Mesangial cell (primary cell): ENCODE measurements at places on chromosomes 4 and X. TPM values are rescaled to one million over a fixed set of nuclear protein-coding genes. Genes with fewer than 3 reads are reported as not detected.

EPGN gene
- total RNA-seq, result not detected in 2 replicates

GSX2 gene
- total RNA-seq, result not detected in 2 replicates

MAGEA10 gene
- not detected in 2 replicates for total RNA-seq

PCDH7 gene
- total RNA-seq, result 26.2 and 70.2 TPM in 2 replicates

CLGN gene
- 2.2 and 3.4 TPM in 2 replicates for total RNA-seq

PRDM5 gene
- total RNA-seq, result 3.9 and 4.9 TPM in 2 replicates

TMEM144 gene
- total RNA-seq, result 2.0 and 3.0 TPM in 2 replicates

CT45A9 gene
- not detected in 2 replicates for total RNA-seq

CSAG1 gene
- total RNA-seq, result not detected in 2 replicates

SULT1B1 gene
- total RNA-seq, result 0.13 and 0.33 TPM in 2 replicates

TTC29 gene
- total RNA-seq, result 0.13 and 1.1 TPM in 2 replicates

MEPE gene
- total RNA-seq, result not detected in 2 replicates

HMX1 gene
- not detected in 2 replicates for total RNA-seq

SPANXN3 gene
- 0.49 TPM in 1 of 2 replicates, not detected in the other for total RNA-seq

CT47C1 gene
- not detected in 2 replicates for total RNA-seq

FGFBP1 gene
- total RNA-seq, result 0.16 and 0.38 TPM in 2 replicates

IDH3G gene
- total RNA-seq, result 91.7 and 93.4 TPM in 2 replicates

GPR173 gene
- 3.9 and 11.3 TPM in 2 replicates for total RNA-seq

FAM9B gene
- total RNA-seq, result not detected in 2 replicates

EMCN gene
- 0.13 TPM in 1 of 2 replicates, not detected in the other for total RNA-seq

HERC6 gene
- total RNA-seq, result 2.3 and 8.5 TPM in 2 replicates

CNKSR2 gene
- 1.3 and 2.3 TPM in 2 replicates for total RNA-seq

MAGEA9B gene
- total RNA-seq, result not detected in 2 replicates

FAM200B gene
- 21.7 and 37.9 TPM in 2 replicates for total RNA-seq

BEX5 gene
- total RNA-seq, result 0.16 and 0.51 TPM in 2 replicates

P2RY4 gene
- total RNA-seq, result 0.13 TPM in 1 of 2 replicates, not detected in the other

MAOB gene
- total RNA-seq, result 2.8 and 7.6 TPM in 2 replicates

TRAM1L1 gene
- total RNA-seq, result 2.4 and 3.4 TPM in 2 replicates

OTUD6A gene
- total RNA-seq, result not detected in 2 replicates

MAGEE1 gene
- total RNA-seq, result 1.5 and 2.5 TPM in 2 replicates

LIMCH1 gene
- total RNA-seq, result 0.81 and 9.1 TPM in 2 replicates

SPANXB1 gene
- not detected in 2 replicates for total RNA-seq
